ENCODE measurements at places on chromosomes 2 and 18.

GRCh38 chr2:19882286-19882685 is 19.5 kb downstream of the TTC32 start:
- DNase-seq: no peak

GRCh38 chr2:3355951-3356569 is 21.6 kb downstream of the EIPR1 start:
- DNase-seq: no peak

DNA sequence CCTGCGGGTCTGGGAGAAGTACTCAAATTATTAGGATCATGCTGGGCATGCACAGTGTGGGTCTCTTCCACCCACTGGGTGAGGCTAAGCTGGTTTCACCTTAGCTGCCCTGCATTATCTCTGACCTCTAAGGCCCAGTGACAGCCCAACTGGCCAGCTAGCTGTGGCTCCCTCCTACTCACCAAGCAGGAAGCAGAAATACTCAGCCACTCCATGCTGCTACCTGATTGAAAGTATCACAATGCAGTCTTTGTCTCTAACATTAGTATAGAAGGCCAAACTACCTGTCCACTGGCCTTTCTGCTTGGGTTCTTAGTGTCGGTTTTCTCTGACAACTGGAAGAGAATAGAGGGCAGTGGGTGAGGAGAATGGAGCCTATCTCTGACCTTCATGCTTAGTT is 47.3 kb upstream of the RAB27B start:
- DNase-seq: no peak

DNA sequence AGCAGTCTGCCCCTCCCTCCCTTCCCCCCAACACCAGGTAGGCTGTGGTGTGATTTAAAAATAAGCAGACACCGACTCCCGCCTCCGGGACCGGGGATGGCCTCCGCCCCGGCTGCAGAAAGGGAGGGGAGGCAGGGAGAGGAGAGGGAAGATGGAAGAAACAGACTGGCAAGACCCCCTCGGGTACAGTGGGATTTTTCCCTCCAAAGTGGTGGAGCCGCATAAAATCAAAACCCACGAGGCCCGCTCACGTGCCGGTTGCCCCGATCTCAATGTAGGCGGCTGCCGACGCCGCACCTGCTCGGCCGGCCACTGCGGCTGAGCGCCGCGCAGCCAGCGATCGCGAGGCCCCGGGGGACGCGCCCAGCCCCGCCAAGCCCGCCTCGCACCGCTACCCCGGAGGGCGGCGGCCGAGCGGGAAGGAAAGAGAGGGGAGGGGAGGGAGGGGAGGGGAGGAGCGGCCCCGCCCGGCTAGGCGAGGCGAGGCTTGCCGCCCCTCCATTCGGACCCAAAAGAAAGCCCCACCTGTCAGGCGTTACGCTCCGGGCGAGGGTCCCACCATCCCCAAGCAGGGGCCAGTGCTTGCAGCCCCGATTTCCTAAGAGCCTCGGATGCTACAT is 811 bp downstream of the ADD2 start:
- DNase-seq: no peak

DNA sequence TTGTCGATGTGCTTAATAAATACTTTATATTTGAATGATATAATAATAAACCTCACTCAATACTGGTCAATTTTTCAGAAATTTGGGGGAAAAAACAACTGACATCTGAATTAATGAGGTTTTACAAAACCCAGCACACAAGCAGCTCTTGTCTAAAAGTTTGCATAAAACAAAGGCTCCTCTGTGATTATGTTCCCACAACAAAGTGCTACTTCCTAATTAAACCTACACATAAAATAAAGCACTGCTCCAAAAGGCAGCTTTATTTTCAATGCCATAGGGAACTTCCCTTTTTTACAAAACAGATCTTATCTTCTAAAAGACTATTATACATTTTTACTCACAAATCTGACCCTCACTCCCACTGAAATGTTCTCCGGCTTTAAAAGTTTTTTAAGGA is 47.1 kb downstream of the LAMA1 start:
- no peak for DNase-seq

DNA sequence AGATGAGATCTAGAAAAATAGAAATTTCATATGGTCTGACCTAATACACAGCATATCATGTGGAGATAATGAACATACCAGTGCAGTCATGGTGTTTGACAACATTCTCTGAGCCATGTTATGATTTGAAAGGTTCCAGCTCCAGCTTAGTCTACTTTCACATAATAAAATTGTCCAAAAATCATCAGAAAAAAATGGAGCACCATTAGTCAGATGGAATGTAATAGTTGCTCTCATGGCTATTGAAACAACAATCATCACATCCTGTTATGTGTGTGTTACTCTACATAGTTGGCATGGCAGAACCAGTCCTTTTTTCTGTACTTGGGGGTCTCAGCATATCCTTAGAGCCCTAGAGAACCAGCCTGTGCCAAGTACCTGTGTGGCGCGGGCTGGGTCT is 678.9 kb upstream of the FANCL start:
- DNase-seq: no peak

DNA sequence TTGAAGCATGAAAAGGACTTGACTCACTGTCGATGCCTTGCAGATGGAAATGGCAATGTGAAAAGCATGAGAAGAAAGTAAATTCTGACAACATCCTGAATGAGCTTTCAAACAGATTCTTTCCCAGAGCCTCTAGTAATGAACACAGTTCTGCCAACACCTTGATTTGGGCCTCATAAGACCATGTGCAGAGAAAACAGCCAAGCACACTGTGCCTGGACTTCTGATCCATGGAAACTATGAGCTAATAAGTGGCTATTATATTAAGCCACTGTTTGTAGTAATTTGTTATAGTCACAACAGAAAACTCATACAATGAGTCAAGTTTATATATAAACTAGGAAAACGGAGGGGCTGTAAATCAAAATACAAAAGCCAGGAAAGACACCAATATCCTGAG is 477.3 kb downstream of the MBD2 start:
- no peak for DNase-seq

GRCh38 chr2:140601342-140601741 is 1529.5 kb downstream of the LRP1B start:
- DNase-seq: no peak

DNA sequence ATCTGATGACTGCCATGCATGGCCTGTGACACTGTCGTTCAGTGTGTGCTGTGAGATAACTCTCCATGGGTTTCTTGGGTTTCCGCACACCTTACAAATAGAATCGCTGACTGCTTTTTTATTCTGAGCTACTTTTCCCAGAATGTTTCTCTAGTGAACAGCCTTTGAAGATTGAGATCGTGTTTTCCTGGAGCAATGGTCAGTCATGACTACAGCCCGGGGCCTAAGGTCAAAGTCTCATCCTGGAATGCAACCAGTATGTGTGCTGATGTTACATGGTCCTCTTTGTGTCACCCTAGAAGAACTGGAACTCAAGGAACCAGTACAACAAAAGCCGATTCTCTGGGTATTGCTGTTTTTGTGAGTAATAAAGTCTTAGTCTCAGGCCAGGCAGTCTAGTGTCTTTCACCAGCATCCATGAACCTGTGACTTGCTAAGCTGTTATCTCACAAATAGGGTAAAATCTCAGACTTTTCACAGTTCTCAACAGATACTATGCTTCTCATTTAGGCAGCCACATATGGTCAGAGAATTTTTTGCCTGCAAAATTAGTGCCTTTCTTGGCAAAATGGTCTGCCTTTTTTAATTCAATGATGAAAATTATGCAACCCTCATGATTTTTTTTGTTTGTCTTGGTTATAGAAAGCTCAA is 124.9 kb upstream of the PIEZO2 start:
- no peak for DNase-seq

DNA sequence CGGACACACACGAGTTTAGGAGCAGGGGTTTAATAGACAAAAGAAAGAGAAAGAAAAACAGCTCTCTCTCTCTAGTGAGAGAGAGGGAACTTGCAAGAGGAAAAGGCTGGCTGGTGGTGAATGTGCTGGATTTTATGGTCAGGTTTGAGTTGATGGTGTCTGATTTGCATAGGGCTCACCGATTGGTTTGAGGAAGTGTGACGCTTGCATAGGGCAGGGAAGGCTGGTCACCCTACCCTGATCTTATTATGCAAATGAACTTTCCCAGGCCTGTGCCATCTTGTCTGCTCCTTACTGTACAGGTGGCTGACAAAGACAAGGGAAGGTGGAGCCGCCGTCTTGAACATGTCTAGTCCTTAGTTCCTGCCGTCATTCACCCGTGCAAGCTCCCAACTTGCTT is 408.9 kb downstream of the RIT2 start:
- DNase-seq: no peak

- DNase-seq: no peak
Observed at GRCh38 chr2:109712746-109713145, 81.4 kb upstream of the RGPD5 start.

Measured in cortex of kidney (tissue), 1 donor.